ENCODE measurements at places on chromosomes 2 and 18. TPM values are rescaled to one million over a fixed set of nuclear protein-coding genes. Genes with fewer than 3 reads are reported as not detected.

- no peaks in the 10 kb centered on the region for H3K4me1 ChIP-seq
- no peak overlapping the region for H3K27ac ChIP-seq
- DNase-seq: no peak
- no peaks in the 10 kb centered on the region for H3K27me3 ChIP-seq
Measured at GRCh38 chr2:9166579-9167377, 39.8 kb upstream of the ASAP2 start.

- H3K36me3 ChIP-seq: peaks cover 18% of the 10 kb centered on the region
- no peak overlapping the region for H3K4me3 ChIP-seq
- no peak overlapping the region for H3K27ac ChIP-seq
- DNase-seq: no peak
- peaks cover 7% of the 10 kb centered on the region for H3K4me1 ChIP-seq
Measured at GRCh38 chr2:241225545-241225944, 37.1 kb downstream of the ANO7 start.

DNA sequence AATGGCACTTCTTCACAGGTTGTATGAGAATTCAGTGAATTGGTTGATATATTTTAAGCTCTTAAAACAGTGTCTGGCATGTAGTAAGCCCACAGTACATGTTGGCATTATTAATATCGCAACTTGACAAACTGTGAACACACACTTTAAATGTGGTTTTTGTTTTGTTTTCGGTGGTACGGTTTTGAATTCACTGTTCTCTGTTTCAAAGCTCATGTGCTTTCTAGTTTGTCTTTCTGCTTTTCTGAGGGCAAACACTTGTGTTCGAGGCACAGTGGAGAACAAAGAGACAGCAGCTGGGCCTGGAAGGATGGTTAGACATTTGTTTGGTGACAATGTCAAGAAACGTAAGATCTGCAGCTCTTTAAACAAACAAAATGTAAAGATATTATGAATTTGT, 276.5 kb upstream of the MC4R start:
- no peaks in the 10 kb centered on the region for H3K4me1 ChIP-seq
- no peak for DNase-seq
- H3K27ac ChIP-seq: no peak overlapping the region
- no peaks in the 10 kb centered on the region for H3K36me3 ChIP-seq

GRCh38 chr2:59529726-59530125, 1023.7 kb downstream of the BCL11A start:
- H3K4me3 ChIP-seq: no peak overlapping the region
- H3K27me3 ChIP-seq: no peaks in the 10 kb centered on the region
- no peaks in the 10 kb centered on the region for H3K4me1 ChIP-seq
- no peak overlapping the region for H3K27ac ChIP-seq
- DNase-seq: no peak

GRCh38 chr2:201926067-201926466, 107.6 kb upstream of the FZD7 start:
- H3K4me3 ChIP-seq: no peak overlapping the region
- H3K27ac ChIP-seq: no peak overlapping the region
- no peaks in the 10 kb centered on the region for H3K36me3 ChIP-seq
- H3K4me1 ChIP-seq: no peaks in the 10 kb centered on the region

GRCh38 chr2:81084101-81084500, 779.5 kb upstream of the LRRTM1 start:
- H3K36me3 ChIP-seq: no peaks in the 10 kb centered on the region
- no peak overlapping the region for H3K27ac ChIP-seq
- H3K4me1 ChIP-seq: no peaks in the 10 kb centered on the region
- no peak for DNase-seq

DNA sequence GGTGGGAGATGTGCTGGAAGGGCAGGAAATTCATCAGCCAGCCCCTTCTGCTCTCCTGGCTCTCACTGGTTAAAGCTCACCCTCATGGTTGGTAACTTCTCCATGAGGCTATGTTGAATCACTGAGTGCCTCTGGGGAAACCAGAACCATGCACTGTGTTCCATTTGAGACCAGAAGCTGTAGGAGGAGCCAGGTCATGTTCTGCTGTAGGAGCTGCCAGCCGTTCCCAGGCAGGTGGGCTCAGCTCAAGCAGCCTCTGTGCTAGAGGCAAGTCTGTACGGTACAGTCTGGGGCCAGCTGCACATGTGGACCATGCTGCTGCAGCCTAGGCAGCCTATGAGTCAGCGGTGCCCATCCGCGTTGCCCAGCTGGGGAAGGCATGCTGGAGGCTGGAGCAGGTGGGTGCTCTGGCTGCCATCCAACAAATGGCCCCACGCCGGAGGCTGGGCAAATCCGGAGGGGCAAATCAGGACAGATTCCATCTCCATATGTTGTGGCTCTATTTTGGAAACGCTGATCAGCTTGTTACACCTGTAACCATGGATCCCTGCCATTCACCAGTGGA, 22.0 kb upstream of the KCNF1 start:
- no peaks in the 10 kb centered on the region for H3K4me1 ChIP-seq
- no peak overlapping the region for H3K4me3 ChIP-seq
- no peak for DNase-seq
- H3K27ac ChIP-seq: no peak overlapping the region

DNA sequence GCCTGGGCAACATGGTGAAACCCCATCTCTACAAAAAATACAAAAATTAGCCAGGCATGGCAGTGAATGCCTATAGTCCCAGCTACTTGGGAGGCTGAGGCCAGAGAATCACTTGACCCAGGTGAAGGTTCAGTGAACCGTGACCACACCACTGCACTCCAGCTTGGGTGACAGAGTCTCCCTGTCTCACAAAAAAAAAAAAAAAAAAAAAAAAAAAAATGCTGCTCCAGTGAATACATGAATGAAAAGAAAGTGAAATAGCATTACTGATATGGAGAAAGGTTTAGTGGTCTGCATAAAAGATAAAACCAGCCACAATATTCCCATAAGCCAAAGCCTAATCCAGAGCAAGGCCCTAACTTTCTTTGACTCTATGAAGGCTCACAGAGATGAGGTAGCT, 44.5 kb downstream of the METTL8 start:
- DNase-seq: no peak
- no peak overlapping the region for H3K4me3 ChIP-seq
- no peaks in the 10 kb centered on the region for H3K4me1 ChIP-seq
- no peak overlapping the region for H3K27ac ChIP-seq
- no peaks in the 10 kb centered on the region for H3K36me3 ChIP-seq

- H3K36me3 ChIP-seq: no peaks in the 10 kb centered on the region
- H3K27ac ChIP-seq: no peak overlapping the region
- H3K27me3 ChIP-seq: no peaks in the 10 kb centered on the region
Measured at GRCh38 chr18:22556222-22557167, 138.8 kb upstream of the CTAGE1 start.

- H3K27ac ChIP-seq: no peak overlapping the region
- no peaks in the 10 kb centered on the region for H3K4me1 ChIP-seq
- no peaks in the 10 kb centered on the region for H3K36me3 ChIP-seq
- no peaks in the 10 kb centered on the region for H3K27me3 ChIP-seq
- H3K4me3 ChIP-seq: no peak overlapping the region
Measured at GRCh38 chr2:48270209-48270608, 259.7 kb upstream of the STON1 start.

DNA sequence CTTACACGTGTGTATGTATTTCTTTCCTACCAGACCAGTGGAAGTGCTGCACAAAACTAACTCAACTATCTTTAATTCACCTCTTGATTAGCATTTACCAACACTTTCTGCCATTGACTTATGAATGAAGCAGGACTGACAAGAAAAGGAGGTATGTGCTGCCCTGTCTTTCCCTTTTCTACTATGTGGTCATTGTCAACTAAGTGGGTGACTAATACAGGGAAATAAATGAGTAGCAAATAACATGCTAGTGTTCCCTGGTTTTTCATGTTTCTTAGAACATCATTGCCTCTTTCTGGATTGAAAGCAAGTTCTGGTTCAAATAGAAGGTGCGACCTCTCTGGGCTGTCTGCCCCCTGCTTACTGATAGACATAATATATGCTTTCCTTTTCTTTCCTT, 58.0 kb downstream of the LINC00305 start:
- H3K27me3 ChIP-seq: no peaks in the 10 kb centered on the region
- no peaks in the 10 kb centered on the region for H3K36me3 ChIP-seq
- H3K4me1 ChIP-seq: no peaks in the 10 kb centered on the region
- H3K4me3 ChIP-seq: no peak overlapping the region
- no peak for DNase-seq

DNA sequence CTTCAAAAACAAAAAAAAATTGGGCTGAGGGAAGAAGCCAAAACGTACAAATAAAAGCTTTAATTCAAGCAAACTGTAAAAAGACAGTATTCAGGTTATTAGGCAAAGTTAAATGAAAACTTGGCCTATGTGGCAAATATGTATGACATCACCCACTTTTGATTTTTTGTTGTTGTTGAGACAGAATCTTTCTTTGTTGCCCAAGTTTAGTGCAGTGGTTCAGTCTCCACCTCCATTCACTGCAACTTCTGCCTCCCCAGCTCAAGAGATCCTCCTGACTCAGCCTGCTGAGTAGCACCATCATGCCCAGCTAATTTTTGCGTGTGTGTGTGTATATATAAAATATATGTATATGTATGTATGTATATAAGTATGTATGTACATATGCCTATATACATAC, 440.4 kb upstream of the NRXN1 start:
- no peak overlapping the region for H3K4me3 ChIP-seq
- no peak overlapping the region for H3K27ac ChIP-seq
- DNase-seq: no peak
- H3K36me3 ChIP-seq: no peaks in the 10 kb centered on the region
- no peaks in the 10 kb centered on the region for H3K4me1 ChIP-seq

GRCh38 chr2:143551971-143552650, 422.9 kb downstream of the ARHGAP15 start:
- H3K36me3 ChIP-seq: no peaks in the 10 kb centered on the region
- DNase-seq: no peak
- no peak overlapping the region for H3K27ac ChIP-seq

RTP5 gene
- total RNA-seq: 0.15 TPM

TNP1 gene
- total RNA-seq: not detected

SIX3 gene
- not detected for total RNA-seq

PROC gene
- not detected for total RNA-seq

RAB17 gene
- total RNA-seq: 43.9 TPM

IL1R2 gene
- 8.2 TPM for total RNA-seq

SLC9A4 gene
- not detected for total RNA-seq

NAT8 gene
- not detected for total RNA-seq

SH3RF3 gene
- 5.6 TPM for total RNA-seq

CCDC102B gene
- total RNA-seq: 7.2 TPM
